ENCODE measurements at places on chromosomes 5 and 9. TPM values are rescaled to one million over a fixed set of nuclear protein-coding genes. Genes with fewer than 3 reads are reported as not detected.

GRCh38 chr9:122342323-122343050, 28.3 kb upstream of the PTGS1 start:
- H3K27ac ChIP-seq = no peak overlapping the region
- H3K4me1 ChIP-seq = no peaks in the 10 kb centered on the region
- DNase-seq = no peak
- peaks cover 12% of the 10 kb centered on the region for H3K27me3 ChIP-seq
- no peak overlapping the region for H3K4me3 ChIP-seq
- H3K36me3 ChIP-seq = no peaks in the 10 kb centered on the region

DNA sequence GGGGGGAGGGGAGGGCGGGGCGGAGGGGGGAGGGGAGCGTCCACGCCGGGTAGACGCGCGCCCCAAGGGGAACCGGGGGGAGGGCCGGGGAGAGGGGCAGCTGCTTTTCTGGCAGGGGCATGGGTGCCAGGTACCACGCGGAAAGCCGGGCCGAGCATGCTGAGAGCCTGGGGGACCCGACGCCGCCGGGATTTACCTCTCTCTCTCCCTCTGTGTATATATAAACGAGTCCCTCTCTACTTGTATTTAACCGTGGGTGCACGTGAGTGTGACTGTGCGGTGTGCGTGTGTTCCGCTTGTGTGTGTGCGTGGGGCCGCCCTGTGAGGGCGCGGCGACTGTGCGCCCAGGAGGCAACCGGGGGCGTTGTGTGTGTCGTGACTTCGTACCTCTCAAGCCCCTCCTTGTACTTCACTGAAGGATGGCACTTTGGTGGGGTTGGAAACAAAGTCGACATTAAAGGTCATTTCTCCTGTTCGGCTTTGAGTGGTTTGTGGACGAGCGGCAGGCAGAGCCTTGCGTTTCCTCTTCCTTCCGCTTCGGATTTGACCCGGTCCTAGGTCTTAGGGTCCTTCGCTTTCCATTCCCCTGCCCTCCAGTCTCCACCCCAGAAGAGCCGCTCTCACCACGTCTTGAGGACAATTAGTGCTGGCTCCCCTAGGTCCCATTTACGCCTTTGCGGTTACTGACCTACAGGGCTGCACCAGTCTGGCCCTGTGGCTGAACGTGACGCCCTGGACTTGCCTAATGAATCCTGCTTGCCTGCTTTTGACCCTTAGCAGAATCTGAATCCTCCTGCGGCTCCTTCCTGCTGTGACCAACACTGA, 36.2 kb upstream of the TTC1 start:
- H3K4me1 ChIP-seq = peaks cover 9% of the 10 kb centered on the region
- DNase-seq = no peak
- no peak overlapping the region for H3K27ac ChIP-seq

DNA sequence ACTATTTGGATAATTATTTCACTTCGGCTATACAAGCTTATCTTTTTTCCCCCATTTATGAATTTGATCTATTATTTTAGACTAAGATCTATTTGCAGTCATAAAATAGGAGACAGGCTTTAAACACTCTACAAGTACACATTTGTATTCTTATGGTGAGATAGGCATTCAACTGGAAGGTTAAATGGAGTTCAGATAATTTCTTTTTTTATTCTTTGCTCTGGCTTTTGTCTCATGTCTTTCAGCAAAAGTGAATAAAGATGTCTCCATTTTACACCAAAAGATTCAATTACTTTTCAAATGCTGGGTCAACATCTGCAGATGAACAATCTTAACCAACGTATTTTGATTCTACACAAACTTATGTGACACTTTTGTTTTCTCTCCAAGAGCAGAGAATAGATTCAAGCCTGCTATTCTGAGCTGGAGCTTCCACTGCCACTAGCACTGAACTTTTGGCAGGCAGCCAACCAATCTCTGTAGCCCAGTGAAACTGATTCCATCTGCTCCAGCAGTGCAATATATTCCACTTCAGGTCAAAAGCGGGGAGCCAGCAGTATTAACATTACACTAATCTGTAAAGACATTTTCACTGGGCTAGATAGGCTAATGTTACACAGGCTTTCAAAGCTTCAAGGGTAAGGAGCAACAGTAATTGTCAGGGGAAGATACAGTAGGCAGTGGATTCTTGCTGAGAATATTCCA, 452.0 kb upstream of the ZNF608 start:
- no peaks in the 10 kb centered on the region for H3K36me3 ChIP-seq
- no peaks in the 10 kb centered on the region for H3K27me3 ChIP-seq
- DNase-seq = peak; percentile 97

GRCh38 chr5:138648841-138649240, 73.6 kb upstream of the HSPA9 start:
- no peaks in the 10 kb centered on the region for H3K27me3 ChIP-seq
- DNase-seq = no peak
- peaks cover 5% of the 10 kb centered on the region for H3K4me1 ChIP-seq
- H3K27ac ChIP-seq = no peak overlapping the region
- no peak overlapping the region for H3K4me3 ChIP-seq

DNA sequence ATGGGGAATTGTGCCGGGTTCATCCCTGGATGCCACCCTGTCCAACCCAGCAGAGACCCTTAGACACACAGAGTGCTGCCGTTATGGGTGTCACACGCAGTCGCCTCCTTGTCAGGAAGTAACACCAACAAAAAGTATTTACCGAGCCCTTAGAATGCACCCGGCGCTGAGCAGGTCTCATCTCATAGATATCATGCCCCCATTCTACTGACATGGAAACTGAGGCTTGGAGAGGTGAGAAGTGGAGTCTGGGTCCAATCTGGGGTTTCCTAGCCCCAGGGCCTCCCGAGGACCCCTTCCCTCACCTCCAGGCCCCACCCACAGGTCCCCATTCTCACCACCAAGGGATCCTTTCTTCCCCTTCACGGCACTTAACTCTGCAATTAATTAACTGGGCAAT, 36.8 kb upstream of the BARHL1 start:
- H3K27ac ChIP-seq = no peak overlapping the region
- no peaks in the 10 kb centered on the region for H3K27me3 ChIP-seq
- no peak for DNase-seq
- no peaks in the 10 kb centered on the region for H3K4me1 ChIP-seq

GRCh38 chr9:14327036-14327435, 13.1 kb upstream of the NFIB start:
- no peak overlapping the region for H3K27ac ChIP-seq
- no peaks in the 10 kb centered on the region for H3K27me3 ChIP-seq
- no peak for DNase-seq

Gene SPINK13
- total RNA-seq = not detected

Gene SEMA6A
- total RNA-seq = 31.6 TPM

Data from lung (tissue), 17 donors.